NCI-H510A treated with DMSO at 0.1 percent for 48 hours (cell line): ENCODE measurements at places on chromosomes 6 and 20.

DNA sequence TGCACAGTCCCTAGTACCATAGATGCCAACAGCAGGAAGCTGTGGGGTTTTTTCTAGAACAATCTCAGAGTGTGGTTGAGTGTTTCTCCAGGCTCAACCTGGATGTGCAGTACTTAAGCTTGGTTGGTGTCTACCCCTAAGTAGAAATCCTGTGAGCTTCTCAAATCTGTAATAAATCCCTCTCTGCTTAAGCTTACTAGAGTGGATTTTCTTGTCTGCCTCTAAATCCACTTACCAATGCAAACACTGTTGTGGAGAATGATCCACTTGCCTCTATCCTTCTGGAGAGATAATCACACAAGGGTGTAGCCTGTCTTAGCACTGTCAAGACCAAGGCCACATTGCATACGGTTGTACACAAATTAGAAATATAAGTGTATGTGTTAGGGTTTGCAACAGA is 43.3 kb upstream of the CLIC5 start:
- no peak for DNase-seq

GRCh38 chr6:161493576-161494118 is 219.8 kb upstream of the AGPAT4 start:
- DNase-seq: no peak

DNA sequence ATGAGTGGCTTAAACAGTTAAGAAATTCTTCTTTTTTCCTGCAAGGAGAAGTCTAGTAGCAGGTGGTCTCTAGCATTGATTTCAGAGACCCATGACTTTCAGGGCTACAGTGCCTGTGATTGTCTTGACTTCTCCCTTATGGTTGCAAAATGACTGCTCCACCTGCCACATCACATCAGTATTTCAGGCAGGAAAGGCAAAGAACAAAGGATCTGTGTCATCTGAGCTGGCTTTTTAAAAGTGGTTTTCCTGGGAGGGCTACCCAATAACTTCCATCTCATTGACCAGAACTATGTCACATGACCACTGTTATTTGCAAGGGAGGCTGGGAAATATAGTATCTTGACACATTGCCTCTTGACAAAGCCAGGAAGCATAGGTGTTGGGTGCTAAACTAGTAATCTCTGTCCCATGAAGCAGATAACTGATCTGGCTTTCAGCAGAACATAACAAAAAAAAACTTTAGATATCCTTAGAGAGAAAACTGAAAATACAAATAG is 226.2 kb downstream of the DHX35 start:
- no peak for DNase-seq

- no peak for DNase-seq
Measured at GRCh38 chr6:152575161-152575560, 62.0 kb downstream of the SYNE1 start.

- peak; percentile 30 for DNase-seq
Measured at GRCh38 chr6:29847871-29848630, 20.4 kb downstream of the HLA-G start.

- no peak for DNase-seq
Measured at GRCh38 chr6:110428153-110428552, 12.8 kb upstream of the DDO start.

DNA sequence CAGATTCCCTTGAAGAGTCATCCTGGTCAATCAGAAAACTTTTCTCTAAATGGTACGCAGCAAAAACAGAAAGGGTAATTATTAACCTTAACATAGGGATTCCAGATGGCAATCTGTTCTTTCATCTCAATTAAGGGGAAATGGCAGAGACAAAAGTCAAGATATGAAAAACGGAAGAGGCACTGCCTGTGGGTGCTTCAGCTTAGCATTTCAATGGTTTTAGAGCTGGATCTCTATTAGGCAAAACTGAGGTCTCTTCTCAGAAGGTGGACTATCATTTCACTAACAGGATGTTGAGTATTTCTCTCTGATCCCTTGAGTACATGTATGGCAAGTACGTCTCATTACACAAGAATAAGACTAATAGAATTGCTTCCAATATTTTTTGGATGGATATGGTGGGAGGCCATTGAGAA is 296.9 kb downstream of the HIVEP2 start:
- no peak for DNase-seq

- DNase-seq: no peak
Measured at GRCh38 chr6:52517502-52518278, 59.2 kb downstream of the TRAM2 start.

DNA sequence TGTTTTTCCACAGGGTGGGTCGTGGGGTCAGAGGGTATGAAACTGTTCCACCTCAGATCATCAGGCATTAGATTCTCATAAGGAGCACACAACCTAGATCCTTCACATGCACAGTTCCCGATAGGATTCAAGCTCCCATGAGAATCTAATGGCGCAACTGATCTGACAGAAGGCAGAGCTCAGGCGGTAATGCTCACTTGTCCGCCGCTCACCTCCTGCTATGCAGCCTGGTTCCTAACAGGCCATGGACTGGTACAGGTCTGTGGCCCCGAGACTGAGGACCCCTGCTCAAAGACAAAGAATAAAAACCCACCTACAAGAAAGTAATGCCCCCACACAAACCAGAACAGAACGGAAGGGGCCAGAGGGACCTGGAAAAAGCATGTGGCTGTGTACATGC is 76.1 kb upstream of the SNX9 start:
- DNase-seq: no peak

- DNase-seq: no peak
Measured at GRCh38 chr6:3336859-3337515, 78.2 kb downstream of the PSMG4 start.

DNA sequence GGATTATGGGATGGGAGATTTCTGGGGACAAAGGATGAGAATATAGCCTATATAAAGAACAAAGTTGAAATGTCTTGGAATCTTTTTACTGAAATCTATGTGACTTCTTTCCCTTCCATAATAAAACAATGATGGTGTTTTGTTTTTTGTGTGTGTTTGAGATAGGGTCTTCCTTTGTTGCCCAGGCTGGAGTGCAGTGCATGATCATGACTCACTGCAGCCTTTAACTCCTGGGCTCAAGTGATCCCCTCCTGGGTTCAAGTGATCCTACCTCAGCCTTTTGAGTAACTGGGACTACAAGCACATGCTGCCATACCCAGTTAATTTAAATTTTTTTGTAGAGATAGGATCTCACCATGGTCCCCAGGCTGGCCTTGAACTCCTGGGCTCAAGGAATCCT is 50.9 kb downstream of the FAM217A start:
- no peak for DNase-seq
